ENCODE measurements at places on chromosomes 7 and 10. TPM values are rescaled to one million over a fixed set of nuclear protein-coding genes. Genes with fewer than 3 reads are reported as not detected.

DNA sequence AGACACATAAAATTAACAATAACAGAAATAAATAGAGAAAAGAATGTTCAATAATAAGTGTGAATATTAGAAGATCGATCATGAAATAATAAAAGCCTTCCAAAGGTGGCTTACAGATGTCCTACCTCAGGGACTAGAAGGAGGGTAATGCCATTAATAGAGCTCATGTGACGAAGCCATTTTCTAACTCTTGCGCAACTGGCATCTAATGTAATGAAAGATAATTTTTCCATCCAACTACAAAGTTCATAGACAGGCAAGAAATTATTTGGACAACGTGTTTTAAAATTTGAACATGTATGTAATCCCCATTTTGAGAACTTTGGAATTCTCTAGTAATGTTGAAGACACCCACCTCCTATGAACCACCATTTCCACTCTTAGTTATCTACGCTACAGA is 1394.3 kb upstream of the LRRTM3 start:
- no peaks in the 10 kb centered on the region for H3K27me3 ChIP-seq
- no peak overlapping the region for H3K27ac ChIP-seq
- H3K4me3 ChIP-seq = no peak overlapping the region
- H3K4me1 ChIP-seq = no peaks in the 10 kb centered on the region
- no peak for DNase-seq

- no peak overlapping the region for H3K4me3 ChIP-seq
- H3K4me1 ChIP-seq = peaks cover 30% of the 10 kb centered on the region
- no peaks in the 10 kb centered on the region for H3K27me3 ChIP-seq
- no peak for DNase-seq
- no peak overlapping the region for H3K27ac ChIP-seq
- H3K36me3 ChIP-seq = no peaks in the 10 kb centered on the region
Observed at GRCh38 chr10:72277996-72278667, 4.4 kb downstream of the DDIT4 start.

DNA sequence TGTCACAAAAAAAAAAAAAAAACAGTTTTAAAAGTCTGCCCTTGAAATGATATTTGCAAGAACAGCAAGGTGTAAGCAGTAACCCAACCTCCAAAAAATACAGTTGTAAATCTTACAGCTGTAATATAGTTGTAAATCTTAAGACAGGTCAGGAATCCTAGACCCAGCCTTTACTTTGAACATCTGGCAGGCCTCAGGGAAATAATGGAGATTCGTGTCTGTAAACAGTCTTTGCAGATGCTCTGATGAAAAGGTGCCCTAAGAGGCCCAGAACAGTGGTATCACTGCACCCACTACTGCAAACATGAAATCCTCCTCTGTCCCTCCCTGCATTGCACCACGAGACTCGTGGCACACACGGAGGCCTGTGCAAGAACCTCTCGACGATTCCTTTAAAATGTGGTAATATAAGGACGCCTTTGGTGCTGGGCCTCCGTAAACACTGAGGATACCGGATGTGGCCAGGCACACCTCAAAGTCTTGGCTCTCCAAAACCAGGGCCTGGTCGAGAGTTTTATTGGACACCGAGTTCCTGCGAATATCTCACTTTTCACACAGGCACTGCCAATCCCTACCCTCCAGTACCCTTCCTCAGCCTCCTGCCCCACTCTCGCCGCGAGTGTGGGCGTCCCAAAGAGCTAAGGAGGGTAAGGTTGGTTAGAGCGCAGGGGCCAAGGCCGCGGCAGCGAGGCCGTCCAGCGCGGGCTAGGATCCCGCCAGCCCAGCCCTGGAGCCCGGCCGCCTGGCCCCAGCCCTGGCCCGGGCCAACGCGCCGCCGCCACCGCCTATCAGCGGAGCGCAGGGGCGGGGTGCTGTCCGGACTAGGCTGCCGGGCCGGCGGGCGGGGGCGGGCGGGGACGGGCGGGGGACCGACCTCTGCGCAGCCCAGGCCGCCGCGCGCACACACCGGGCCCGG is at the start of gene REEP3:
Gene REEP3, plus strand, starts transcription at position 902 of the 916 bp plus-strand sequence. CDS start 145 bp downstream, outside the sequence.
- H3K27ac ChIP-seq = peak within 1 kb of the TSS; percentile 97
- H3K4me1 ChIP-seq = peaks cover 36% of the 10 kb centered on the region
- H3K27me3 ChIP-seq = no peaks in the 10 kb centered on the region
- peak; percentile 70 for DNase-seq

DNA sequence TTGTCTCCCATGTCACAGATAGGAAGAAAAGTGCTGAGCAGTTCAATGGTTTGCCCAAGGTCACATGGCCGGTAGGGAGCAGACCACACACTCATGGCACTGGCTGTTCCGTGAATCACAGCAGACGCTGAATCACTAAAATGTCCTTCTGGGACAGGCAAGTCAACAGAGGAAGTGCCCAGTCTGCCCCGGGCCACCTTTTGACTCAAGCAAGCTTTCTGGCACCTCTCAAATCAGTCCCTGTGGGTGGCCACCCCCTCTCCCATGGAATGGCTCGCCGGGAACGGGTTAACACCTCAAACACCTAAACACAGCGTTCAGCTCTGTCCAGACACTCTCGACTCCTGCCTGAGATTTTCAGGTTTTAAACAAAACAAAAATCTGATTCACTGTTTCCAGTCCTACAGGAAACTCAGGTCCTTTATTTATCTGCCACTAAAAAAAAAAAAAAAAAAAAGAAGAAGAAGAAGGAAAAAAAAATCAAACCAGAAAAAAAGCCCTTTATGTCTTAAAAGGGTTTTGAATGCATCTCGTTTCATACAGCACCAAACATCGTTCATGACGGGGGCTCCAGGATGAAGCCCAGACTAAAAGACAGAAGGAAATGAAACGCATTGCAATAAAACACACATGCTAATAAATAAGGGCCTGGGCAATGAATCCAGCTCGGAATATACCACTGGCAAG is 15.5 kb downstream of the CARD11 start:
- H3K4me3 ChIP-seq = no peak overlapping the region
- H3K27ac ChIP-seq = no peak overlapping the region
- no peaks in the 10 kb centered on the region for H3K36me3 ChIP-seq
- DNase-seq = peak; percentile 14

GRCh38 chr10:121710207-121710606 is 112.0 kb upstream of the FGFR2 start:
- H3K27ac ChIP-seq = no peak overlapping the region
- no peak for DNase-seq
- no peaks in the 10 kb centered on the region for H3K36me3 ChIP-seq
- H3K27me3 ChIP-seq = no peaks in the 10 kb centered on the region
- H3K4me1 ChIP-seq = no peaks in the 10 kb centered on the region

DNA sequence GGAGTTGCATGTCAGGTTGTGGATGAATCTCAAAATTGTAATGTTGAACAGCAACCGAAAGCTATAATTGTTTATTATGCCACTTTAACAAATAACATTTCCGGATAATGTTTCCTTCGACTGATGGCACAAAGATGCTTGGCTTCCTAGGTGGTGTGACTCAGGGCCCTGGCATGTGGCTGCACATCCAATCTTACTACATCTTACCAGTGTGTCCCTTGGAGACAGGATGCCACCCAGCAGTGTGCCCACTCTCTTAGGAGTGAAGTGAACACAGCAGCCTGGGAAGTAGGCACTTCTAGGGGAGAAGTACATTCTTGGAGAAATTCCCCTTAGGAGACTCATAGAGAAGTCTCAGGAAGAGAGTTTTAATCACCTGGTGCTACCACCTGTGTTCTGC is 33.0 kb upstream of the GPR26 start:
- no peak for DNase-seq
- H3K27me3 ChIP-seq = no peaks in the 10 kb centered on the region
- no peak overlapping the region for H3K4me3 ChIP-seq
- H3K27ac ChIP-seq = no peak overlapping the region
- H3K4me1 ChIP-seq = no peaks in the 10 kb centered on the region

GRCh38 chr7:91632234-91632940 is 248.1 kb downstream of the MTERF1 start:
- peaks cover 9% of the 10 kb centered on the region for H3K4me1 ChIP-seq
- H3K27me3 ChIP-seq = no peaks in the 10 kb centered on the region
- no peak overlapping the region for H3K4me3 ChIP-seq
- H3K36me3 ChIP-seq = no peaks in the 10 kb centered on the region

GRCh38 chr10:59098831-59099452 is 77.5 kb upstream of the PHYHIPL start:
- H3K4me1 ChIP-seq = peaks cover 9% of the 10 kb centered on the region
- no peak overlapping the region for H3K4me3 ChIP-seq
- H3K27ac ChIP-seq = no peak overlapping the region
- H3K27me3 ChIP-seq = no peaks in the 10 kb centered on the region

DNA sequence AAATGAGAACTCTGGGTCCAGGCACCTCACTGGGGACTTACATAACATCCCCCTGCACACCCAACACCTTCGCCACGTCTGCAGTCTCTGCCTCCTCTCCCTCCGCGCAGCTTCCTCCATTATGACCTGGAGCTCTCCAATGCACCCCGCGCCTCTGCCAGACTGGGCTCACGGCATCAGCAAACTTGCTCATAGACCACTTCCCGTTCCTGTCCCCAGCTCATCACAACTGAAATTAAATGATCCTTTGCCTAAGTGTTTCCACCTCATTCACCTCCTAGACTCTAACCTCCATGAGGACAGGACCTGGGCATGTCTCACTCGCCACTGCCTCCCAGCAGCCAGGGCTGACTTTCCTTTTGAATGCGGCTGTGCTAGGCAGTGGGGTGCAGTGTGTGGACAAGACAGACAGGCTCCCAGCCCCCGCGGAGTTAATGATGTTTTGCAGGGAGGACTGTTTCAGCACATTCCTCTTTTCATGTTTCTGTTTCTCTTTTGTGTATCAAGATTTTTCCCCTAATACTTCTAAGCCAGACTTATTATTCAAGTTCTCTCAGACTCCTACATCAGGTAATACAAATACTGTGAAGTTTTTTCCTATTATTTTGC is 18.8 kb downstream of the CHST15 start:
- no peak overlapping the region for H3K27ac ChIP-seq
- no peaks in the 10 kb centered on the region for H3K36me3 ChIP-seq
- no peak overlapping the region for H3K4me3 ChIP-seq
- no peaks in the 10 kb centered on the region for H3K27me3 ChIP-seq
- no peak for DNase-seq

GRCh38 chr7:117124591-117125220 is 171.4 kb downstream of the ST7 start:
- peak; percentile 93 for DNase-seq
- no peak overlapping the region for H3K4me3 ChIP-seq
- no peak overlapping the region for H3K27ac ChIP-seq
- H3K36me3 ChIP-seq = no peaks in the 10 kb centered on the region
- H3K27me3 ChIP-seq = no peaks in the 10 kb centered on the region

- H3K27me3 ChIP-seq = no peaks in the 10 kb centered on the region
- no peaks in the 10 kb centered on the region for H3K36me3 ChIP-seq
- peak overlapping the region; percentile 23 for H3K27ac ChIP-seq
Observed at GRCh38 chr7:123769371-123769770, 20.6 kb upstream of the WASL start.

GRCh38 chr7:14688208-14688607 is 214.3 kb downstream of the DGKB start:
- H3K4me1 ChIP-seq = no peaks in the 10 kb centered on the region
- H3K36me3 ChIP-seq = no peaks in the 10 kb centered on the region
- no peak overlapping the region for H3K27ac ChIP-seq
- no peaks in the 10 kb centered on the region for H3K27me3 ChIP-seq
- DNase-seq = no peak

GRCh38 chr7:15753887-15754579 is 67.5 kb upstream of the MEOX2 start:
- no peak overlapping the region for H3K4me3 ChIP-seq
- H3K36me3 ChIP-seq = no peaks in the 10 kb centered on the region
- DNase-seq = no peak
- H3K27ac ChIP-seq = no peak overlapping the region
- H3K27me3 ChIP-seq = no peaks in the 10 kb centered on the region

- H3K27ac ChIP-seq = no peak overlapping the region
- H3K4me3 ChIP-seq = no peak overlapping the region
- H3K4me1 ChIP-seq = peaks cover 9% of the 10 kb centered on the region
Observed at GRCh38 chr10:119233821-119234220, 26.4 kb downstream of the GRK5 start.

GRCh38 chr7:138608275-138608674 is 92.9 kb downstream of the SVOPL start:
- H3K4me1 ChIP-seq = peaks cover 50% of the 10 kb centered on the region
- no peaks in the 10 kb centered on the region for H3K27me3 ChIP-seq
- DNase-seq = peak; percentile 69
- H3K36me3 ChIP-seq = no peaks in the 10 kb centered on the region
- peak overlapping the region; percentile 62 for H3K27ac ChIP-seq

DNA sequence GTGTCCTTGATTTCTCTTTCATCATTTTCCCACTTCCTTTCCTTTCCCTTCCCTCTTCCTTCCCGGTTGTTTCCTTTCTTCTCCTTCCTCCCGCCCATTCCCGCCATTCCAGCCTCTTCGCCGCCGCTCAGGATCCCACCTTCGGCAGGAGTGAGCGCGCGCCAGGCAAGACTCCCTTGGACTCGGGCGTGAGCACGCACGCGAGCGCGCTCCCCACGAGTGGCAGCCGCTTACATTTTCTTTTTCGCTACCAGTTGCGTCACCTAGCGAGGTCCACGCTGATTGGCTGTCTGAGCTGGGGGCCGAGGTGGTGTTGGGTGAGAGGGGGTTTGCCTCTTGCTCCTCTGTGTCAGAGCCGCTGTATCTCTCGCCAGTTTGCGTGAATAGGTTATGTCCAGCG is 11.8 kb downstream of the ZAN start:
- peaks cover 4% of the 10 kb centered on the region for H3K4me1 ChIP-seq
- H3K4me3 ChIP-seq = no peak overlapping the region
- no peaks in the 10 kb centered on the region for H3K27me3 ChIP-seq
- no peaks in the 10 kb centered on the region for H3K36me3 ChIP-seq
- H3K27ac ChIP-seq = no peak overlapping the region

The NUPR2 gene
- total RNA-seq = not detected

The RAB19 gene
- 15.3 TPM for total RNA-seq

The TET1 gene
- 1.6 TPM for total RNA-seq

Data from body of pancreas (tissue), 4 donors.